ENCODE measurements at places on chromosomes 6 and 20.
A peak's percentile ranks its signal among the peaks of the same experiment; 100 is the strongest.

GRCh38 chr6:135722679-135723078 is 128.8 kb upstream of the PDE7B start:
- no peak for DNase-seq

DNA sequence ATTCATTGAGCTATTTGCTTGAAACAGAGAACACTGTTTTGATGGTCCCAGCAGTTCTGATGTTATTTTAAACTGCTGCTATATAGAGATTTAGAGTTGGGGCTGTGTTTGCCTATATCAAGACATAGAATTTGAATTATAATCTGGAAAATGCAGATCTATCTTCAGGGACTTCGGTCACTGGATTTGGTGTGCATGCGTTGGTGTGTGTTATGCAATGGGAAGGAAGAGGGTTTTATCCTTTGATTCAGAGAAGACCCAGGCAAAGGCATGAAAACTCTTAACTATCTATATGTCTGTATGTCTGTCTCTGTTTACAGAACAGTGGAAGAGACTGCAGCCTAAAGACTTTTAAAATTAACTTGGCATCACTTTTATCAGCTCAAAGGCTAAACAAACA is 2.0 kb downstream of the ADGRB3 start:
- DNase-seq, result no peak

DNA sequence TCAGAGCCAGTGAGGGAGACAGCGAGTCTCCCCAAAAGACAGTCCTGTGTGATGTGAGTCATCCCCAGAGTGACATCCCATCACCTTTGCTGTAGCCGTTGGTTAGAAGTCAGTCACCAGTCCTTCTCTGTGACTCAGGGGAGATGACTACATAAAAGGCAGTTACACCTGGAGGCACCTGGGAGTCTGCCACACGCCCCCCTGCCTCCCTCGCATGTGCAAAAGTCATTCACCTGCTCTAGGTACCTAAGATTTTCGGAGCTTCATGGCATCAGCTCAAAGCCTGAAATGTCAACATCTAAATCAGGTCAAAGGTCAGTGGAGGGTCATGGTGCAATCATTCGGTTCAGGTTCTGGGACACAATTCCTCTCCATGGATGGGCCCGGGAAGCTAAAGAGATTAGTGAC is 50.3 kb downstream of the PRR18 start:
- no peak for DNase-seq

DNA sequence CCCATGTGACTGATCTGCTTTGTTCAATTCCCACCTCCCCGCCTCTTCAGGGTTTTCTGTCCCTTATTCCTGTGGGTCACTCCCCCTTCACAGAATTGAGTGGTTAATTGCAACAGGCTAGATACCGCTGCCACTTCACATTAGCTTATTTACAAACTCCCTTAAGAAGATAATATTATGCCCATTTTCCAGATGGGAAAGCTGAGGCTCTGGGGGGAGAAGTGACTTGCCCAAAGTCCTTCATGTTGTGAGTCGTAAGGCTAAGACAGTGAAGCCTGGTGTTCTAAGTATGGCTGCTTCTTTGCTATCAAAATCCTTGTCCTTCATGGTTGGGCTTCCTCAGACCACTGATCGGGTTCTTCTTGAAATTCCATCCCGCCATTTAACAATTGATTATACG is 39.9 kb upstream of the PBOV1 start:
- no peak for DNase-seq

- DNase-seq, result no peak
These were observed 168.2 kb downstream of the AKAP7 start for GRCh38 chr6:131303338-131303930.

- DNase-seq, result no peak
These were observed 747.7 kb downstream of the C6orf118 start for GRCh38 chr6:164561656-164562055.

GRCh38 chr6:158653577-158654354 is 3.9 kb downstream of the SYTL3 start:
- peak; percentile 73 for DNase-seq

DNA sequence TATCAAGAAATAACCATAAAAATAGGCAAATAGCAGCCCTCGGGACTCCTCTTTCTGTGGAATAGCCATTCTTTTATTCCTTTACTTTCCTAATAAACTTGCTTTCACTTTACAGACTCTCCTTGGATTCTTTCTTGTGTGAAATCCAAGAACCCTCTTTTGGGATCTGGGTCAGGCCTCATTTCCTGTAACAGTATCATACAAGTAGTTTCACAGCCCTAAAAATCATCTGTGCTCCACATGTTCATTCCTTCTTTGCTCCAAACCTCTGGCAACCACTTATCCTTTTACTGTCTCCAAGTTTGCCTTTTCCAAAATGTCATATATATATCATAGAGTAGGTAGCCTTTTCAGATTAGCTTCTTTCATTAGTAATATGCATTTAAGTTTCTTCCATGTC is 13.5 kb upstream of the NT5E start:
- no peak for DNase-seq

DNA sequence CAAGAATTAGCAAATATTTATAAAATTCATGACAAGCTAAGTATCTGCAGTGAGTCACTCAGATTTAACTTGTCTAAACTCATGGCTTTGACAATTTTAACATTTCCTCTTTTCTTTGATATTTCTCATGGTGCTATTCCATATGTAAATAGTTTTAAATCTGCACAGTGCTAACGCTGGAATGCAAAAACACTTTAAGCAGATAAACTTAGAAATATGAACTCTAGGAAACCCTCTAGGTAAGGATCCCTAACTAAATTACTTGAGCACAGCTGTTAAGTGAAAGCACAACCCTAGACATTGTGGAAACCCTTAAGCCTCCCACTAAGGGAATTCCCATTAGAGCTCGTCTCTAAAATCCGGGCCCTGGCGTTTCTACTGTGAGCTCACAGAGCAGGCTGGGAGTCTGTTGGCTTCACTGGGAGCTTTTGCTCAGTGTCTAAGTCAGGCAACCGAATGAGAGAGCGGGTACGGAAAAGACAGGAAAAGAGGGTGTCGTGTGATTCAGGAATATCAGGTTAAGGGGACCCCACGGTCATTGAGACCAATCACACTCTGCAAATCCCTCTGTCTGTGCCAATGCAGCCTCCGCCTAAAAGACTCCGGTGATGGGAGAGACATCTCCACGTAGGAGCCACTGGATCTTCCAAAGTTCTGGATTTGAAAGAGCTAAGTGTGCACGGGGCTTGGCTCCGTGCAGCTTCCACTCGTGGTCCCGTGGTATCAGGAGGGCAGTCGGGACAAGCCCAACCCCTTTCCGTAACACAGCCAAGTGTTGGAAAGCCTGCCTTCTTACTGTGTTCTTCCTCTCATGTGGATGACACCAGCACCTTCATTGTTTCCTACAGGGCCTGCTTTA is 112.3 kb upstream of the RPS6KA2 start:
- no peak for DNase-seq

DNA sequence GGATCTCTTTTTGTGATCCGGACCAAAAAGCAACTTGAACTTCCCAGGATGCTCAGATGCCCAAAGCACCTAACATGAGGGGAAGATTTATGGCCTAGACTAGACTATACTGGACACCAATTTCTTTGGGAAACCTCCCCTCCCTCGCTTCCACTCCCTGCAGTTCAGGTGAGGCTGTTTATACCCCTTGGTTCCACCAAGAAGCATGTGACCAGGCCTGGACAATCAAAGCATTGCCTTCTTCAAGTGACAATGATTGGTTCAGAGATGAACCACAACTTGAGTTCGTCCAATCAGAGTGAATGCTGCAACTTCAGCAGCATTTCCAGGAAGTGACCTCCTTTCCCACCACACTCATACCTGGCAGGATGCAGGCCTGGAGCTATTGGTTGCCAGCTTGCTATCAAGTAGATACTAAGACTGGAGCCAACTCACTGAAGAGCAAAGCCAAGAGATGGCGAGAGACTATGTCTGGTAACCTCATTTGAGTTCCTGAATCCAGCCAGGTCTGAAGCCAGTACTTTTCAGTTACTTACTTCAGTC is 45.6 kb upstream of the SLC9A8 start:
- DNase-seq, result no peak

DNA sequence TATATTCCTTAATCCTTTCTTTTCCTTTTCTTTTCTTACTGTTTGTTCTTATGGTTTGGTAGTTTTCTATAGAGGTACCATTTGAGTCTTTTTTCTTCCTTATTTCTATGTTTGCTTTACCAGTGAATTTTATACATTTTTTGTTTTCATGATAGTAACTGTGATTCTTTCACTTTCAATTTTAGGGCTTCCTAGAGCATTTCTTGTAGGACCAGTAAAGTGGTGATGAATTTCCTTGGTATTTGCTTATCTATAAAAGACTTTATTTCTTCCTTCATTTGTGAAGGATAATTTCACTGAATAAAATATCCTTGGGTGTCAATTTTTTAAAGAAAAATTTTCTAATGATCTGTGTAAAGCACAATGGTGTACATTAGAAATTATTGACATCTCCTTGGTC is 637.4 kb downstream of the CD109 start:
- no peak for DNase-seq

- no peak for DNase-seq
These were observed 4.2 kb upstream of the MYLK4 start for GRCh38 chr6:2754911-2755310.

DNA sequence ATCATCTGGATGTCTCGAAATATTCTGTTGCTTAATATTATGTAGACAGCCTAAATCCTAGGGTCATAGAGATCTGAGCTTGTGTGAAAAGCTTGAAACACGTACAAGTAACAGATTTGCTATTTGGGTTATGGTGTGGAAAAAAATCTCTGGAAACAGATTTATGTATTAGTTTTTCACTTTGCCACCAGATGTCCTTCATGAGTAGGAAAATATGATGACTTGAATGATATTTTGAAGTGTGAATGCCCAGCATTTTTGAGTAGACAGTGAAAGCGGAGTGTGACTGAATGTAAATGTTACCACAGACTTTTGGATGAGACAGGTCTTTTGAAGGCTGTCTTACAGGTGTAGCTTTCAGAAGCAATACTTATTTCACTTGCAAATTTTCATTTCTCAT is 4.2 kb upstream of the BMP6 start:
- no peak for DNase-seq

- DNase-seq, result no peak
These were observed 7.5 kb upstream of the GTF3C6 start for GRCh38 chr6:110951008-110951407.

- DNase-seq, result no peak
These were observed 20.6 kb upstream of the FABP7 start for GRCh38 chr6:122758927-122759334.

DNA sequence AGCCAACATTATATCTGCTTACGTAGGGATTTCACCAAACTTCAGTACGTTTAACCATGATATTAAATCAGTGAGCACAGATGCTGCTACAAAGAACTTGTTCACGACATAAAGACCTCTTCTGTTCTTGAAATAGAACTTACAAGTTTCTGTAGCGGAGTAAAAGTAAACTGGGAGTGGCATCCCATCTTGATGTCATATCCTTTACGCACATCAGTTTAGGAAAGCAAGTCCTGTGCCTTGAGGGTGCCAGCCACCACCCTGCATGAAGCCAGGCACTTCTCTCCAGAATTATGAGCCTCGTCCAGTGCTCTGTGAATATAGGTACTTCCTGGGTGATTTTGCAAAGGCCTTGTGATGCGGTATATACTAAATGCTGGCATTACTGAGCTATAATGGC is 122.6 kb downstream of the BTBD3 start:
- no peak for DNase-seq

DNA sequence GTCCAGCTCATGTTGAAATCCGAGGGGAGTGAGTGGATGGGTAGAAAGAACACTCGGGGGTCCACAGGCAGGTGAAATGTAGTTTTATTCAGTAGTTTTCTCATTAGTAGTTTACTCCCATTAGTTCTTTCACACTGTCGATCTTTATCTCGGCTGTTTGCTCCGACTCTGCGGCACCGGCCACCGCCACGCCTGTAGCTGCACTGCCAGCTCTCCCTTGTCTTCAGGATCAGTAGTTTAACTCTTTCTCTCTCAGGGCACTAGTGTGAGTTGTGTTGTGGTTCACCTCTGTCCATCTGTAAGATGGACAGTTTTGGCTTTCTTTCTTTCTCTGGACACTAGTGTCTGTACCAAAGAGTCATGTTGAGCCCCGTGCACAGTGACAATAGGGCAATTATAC is 195.7 kb downstream of the LMBRD1 start:
- DNase-seq, result no peak

Data from stimulated activated CD8-positive, alpha-beta memory T cell treated with anti-CD3 and anti-CD28 coated beads, Interleukin-12 subunit alpha, Interleukin-12 subunit beta, amount 100 ng/mL, for 4 hours (primary cell).